ENCODE measurements at places on chromosomes 11 and 22.

GRCh38 chr11:128786507-128786906, 80.6 kb downstream of the KCNJ1 start:
- DNase-seq, result no peak

GRCh38 chr11:90250970-90251369, 28.1 kb upstream of the CHORDC1 start:
- no peak for DNase-seq

GRCh38 chr11:130489716-130490115, 41.3 kb downstream of the ADAMTS15 start:
- DNase-seq, result no peak

DNA sequence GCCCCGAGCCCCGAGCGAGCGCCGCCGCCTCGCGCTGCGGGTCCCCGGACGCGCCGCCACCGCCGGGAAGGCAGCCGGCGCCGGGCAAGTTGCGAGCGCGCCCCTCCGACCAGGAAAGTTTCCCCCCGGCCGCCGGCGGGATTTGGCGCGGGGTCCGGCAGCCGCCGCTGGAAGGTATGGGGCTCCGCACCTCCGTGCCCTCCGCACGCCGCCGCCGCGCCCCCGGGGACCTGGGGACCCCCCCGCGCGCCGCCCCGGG, 281 bp downstream of the TSPAN18 start:
- DNase-seq, result no peak

DNA sequence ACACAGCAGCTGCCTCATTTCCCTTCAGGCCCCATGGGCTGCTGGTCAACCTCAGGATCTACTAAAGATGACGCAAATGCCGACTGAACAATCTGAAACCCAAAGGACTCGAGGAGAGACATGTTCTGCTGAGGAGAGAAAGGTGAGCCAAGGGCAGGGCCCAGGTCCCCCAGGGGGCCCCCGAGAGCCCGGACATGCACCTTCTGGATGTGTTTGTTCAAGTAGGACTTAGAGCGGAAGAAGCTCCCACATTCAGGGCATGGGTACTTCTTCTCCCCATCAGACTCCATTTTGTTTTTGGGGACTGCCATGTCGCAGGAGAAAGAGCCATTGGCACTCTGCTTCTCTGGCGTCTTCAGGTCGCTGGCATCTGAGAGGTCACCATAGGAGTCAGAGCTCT, 19.3 kb downstream of the PATZ1 start:
- no peak for DNase-seq

DNA sequence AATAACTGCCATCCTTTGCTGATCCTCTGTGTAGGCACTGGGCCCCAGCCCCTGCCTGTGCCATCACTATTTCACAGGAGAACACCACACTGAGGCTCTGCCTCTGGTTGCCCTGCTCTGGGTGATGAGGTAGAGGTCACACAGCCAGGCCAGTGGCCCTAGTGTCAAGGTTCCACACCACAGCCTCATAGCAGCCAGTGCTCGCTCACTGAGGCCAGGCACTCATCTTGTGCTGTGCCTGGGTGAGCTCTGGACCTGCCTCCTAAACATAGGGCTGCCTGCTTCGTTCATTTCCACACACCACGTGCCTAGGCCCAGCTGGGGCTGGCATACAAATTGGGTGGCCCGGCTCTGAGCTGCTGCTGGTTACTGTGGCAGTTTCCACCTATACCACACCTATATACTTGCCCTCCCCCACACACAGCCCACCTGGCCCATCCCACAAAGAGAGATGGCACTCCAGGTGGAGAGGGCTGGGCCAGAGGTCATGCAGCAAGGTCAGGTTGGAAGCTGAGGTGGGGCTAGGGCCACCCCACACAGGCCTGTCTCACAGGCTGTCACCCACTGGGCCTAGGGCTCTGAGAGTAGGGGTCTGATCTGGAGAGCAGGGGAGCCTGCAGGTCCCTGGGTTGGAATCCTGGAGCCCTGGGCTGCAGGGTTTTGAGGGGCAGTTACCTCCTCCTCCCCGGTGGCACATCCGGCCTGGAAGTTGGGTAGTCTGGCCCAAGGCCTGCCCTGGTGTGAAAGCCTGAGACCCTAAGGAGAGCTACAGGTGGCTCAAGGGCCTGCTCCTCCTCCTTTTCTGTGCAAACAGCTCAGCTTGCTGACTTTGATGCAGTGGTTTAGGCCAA, 11.2 kb downstream of the KCNQ1OT1 start:
- DNase-seq, result no peak

GRCh38 chr11:19753451-19754106, 40.9 kb downstream of the NAV2 start:
- no peak for DNase-seq

- DNase-seq, result no peak
Observed at GRCh38 chr11:101441747-101442146, 142.1 kb downstream of the TRPC6 start.

DNA sequence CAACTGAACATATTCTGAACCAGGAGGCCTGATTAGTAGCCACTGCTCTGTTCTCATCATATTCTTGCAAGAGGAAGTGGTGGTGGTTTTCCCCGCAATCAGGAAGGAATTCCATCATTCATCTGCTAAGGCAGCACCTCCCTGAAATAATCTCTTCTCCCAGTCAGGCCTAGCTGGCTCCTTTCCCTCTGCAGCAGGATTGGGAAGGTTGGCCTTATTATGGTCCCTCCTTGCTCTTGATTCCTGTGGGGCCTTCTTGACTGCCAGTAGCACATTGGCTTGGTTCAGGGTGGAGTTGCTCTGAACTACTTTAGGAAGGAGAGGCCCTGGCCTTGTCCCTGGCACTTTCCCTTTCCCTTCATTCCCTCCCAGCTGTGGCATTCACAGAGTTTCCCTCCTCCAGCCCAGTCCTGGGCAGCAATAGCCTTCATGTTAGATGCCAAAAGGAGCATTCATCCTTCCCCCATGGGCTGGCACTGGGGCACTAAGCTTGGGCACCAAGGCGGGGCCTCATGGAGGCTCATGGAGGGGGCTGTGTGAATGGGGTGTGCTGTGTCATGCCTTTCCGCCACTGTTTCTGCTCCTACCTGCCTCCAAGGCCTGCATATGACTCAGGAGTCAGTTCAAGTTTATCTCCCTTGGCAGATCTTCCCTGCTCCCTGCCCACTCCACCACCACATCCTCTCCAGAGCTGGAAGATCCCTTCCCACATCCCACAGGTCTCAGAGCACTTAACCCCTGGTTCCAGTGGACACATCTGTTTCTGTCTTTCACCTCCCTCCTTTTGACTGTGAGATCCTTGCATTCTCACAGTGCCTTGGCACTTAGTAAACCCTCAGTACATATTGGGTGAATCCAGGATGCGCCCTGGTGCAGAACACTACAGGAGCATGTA, 27.6 kb upstream of the CD44 start:
- DNase-seq, result peak; percentile 28

Measured in SW 1271 (cell line).